ENCODE measurements at places on chromosomes 3 and 15.

DNA sequence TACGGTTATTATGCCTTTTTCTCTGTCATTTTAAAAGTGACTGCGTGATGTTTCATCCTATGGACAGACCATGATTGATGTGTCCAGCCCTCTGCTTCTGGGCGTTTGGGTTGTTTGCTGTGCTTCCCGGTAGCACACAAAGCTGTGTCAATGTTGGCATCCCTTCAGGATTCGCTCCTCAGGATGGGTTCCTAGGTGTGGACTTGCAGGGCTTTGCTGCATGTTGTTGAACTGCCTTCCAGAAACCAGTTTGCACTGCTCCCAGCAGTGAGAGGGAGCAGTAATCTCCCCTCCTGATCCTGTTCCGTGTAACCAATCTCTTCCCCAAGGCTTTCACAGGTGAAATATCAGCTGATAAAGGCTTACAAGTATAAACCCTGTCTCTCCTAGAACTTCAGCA lies 787 bp downstream of the TRPM1 start:
- no peak for DNase-seq

- no peak for DNase-seq
These were observed 1.7 kb downstream of the LRRN1 start for GRCh38 chr3:3800685-3801493.

DNA sequence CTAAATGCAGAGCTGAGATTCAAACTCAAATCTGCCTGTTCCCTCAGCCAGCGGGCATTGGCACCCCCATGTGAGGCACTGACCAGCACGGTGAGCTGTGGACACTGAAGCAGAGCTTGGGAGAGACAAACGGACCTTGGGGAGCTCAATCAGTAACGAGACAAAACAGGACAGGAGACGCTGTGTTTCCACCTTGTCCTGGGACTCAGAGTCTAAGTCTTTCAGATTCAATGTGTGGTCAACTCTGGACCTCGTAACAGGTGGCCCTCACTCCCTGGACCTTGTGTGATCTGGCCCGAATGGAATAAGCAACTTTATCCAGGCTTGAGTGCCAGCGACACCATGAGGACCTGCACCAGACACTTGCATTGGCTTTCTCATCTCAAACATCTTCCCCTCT lies 232.5 kb downstream of the UACA start:
- DNase-seq = no peak

- peak; percentile 98 for DNase-seq
These were observed 6.5 kb upstream of the TNK2 start for GRCh38 chr3:195914648-195915473.

DNA sequence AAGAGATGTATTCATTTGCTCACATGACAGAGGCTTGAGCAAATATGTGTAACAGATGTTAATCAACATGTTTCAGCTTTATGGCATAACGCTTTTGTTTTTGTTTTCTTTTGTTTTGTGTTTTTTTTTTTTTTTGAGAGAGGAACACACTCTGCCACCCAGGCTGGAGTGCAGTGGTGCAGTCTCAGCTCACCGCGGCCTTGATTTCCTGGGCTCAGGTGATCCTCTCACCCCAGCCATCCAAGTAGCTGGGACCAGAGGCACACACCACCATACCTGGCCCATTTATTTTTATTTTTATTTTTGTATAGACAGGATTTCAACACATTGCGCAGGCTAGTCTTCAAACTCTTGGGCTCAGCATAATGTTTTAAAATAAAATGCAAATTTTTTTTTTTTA lies 1504.4 kb upstream of the CADM2 start:
- DNase-seq = no peak

GRCh38 chr3:71303627-71304200 lies 279.8 kb downstream of the FOXP1 start:
- no peak for DNase-seq

DNA sequence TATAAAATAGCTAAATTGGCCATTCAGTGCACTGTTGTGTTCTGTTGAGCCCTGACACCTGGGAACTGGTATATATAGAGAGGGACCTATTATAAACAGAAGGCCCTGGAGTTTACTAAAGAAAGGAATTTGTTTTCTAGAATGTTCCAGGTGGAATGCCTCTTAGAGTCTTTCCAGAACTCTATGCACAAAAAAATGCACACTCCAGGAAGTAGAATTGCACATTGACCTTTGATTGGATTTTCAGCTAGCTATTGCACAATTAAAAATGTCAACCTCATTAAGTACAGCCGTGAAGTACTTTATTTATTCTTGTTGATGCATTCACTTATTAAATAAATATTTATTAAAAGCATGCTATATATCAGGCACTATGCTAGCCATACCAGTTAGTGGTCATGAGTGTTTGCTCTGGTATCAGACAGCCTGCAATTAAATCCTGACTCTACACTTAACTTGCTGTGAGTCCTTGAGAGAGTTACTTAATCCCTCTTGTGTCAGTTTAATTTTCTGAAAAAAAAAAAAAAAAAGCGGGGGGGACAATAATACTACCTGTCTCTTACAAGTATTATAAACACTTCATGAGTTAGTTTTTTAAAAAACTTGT lies 40.8 kb downstream of the NDUFB4 start:
- no peak for DNase-seq

DNA sequence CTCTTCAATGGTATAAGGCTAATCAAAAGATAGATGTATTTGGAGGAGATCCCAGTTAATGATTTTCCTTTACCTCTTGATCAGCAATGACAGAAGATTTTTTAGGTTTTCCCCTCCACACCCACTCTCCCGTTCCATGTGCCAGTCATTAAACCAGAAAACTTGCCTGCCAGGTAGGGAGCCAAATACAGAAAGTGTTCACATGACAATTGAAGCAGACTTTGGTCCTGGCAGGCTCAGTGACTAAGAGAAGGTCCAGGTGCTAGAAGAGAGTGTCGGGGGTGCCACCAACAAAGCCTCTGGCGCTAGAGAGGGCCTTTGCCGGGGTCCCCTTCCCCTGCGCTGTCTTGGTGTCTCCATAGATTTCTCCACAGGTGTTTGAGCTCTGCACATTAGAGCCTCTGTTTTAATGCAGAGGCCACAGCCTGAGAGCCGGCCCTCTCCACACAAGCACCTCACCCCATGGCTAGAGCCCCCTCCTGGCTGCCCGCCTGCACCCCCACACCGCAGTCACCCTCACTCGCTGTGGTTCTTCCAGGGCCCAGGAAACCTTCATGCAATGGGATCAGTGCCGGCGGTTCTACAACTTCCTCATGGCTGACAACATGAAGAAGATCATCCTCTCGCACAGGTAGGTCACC lies 36.4 kb downstream of the RLBP1 start:
- DNase-seq = no peak

DNA sequence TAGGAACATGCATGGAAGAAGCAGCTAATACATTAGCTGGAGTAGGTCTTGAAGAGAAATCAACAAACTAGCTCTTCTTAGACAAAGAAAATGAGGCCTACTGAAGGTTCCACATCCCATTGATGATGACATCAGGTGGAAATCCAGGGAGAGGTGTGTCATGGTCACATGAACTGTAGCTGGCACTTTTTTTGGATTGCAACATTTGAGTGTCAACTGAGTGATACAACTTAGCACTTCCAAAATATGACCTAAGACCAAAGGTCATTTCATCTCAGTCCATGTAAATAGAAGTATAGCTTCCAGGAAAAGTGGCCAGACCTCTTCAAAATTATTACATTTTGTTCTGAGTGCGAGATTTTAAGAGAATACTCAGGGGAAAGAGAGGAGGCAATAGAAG lies 117.2 kb upstream of the MEIS2 start:
- no peak for DNase-seq

DNA sequence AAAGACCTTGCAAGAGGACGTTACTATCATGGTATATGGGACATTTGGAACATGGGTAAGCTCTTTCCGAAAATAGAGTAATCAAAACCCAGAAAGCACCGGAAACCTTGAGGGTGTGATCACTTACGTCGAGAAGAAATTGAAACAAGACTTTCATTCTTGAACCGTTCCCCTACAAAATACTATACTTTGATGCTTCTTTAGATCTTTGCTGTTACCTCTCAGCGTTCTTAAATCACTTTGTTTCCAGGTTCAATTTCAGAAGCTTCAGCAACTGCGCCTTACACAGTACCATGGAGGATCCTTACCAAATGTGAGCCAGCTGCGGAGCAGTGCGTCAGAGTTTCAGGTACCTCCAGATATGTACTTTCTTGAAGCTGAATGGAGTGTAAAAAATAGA lies 10.1 kb downstream of the CRTC3 start:
- no peak for DNase-seq

DNA sequence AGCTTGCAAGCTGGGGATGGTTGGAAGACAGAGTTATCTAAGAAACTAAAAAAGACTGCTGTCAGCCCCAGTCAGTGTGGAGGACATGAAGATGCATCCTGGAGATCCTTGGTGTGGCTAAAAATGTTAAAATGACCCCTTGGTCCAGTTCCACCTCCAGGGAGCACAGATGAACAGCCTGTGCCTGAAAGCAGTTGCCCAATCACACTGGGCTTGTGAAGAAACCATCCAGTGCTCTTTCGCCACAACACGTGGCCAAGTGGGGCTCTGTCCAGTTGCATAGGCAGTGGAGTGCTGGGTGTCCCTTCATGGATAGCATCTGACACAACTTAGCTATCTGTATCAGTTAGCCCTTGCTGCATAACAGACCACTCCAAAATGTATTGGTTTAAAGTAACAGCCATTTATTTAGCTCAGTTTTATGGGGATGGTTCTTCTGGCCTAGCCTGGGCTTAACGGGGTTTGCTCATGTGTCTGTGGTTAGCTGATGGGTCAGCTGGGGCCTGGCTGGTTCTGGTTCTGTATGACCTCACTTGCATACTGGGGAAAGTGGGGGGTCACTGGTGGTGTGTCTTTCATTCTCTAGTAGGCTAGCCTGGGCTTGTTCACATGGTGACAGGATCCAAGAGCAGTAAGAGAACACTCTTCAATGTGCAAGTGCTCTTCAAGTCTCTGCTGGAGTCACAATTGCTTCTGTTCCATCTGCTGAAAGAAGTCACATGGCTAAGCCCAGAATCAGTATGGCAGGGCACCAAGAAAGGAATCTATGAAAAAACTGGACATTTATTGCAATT lies 226.2 kb downstream of the PDCD6IP start:
- peak; percentile 11 for DNase-seq

- DNase-seq = no peak
These were observed 2.2 kb upstream of the CD276 start for GRCh38 chr15:73681856-73682599.

GRCh38 chr3:136141291-136141785 lies 54.8 kb downstream of the MSL2 start:
- no peak for DNase-seq

GRCh38 chr15:63363292-63363691 lies 18.4 kb downstream of the CA12 start:
- DNase-seq = no peak

- DNase-seq = peak; percentile 33
These were observed 76.6 kb downstream of the RPL39L start for GRCh38 chr3:187062526-187063177.

- DNase-seq = no peak
These were observed 32.6 kb downstream of the ALS2CL start for GRCh38 chr3:46660543-46661523.

DNA sequence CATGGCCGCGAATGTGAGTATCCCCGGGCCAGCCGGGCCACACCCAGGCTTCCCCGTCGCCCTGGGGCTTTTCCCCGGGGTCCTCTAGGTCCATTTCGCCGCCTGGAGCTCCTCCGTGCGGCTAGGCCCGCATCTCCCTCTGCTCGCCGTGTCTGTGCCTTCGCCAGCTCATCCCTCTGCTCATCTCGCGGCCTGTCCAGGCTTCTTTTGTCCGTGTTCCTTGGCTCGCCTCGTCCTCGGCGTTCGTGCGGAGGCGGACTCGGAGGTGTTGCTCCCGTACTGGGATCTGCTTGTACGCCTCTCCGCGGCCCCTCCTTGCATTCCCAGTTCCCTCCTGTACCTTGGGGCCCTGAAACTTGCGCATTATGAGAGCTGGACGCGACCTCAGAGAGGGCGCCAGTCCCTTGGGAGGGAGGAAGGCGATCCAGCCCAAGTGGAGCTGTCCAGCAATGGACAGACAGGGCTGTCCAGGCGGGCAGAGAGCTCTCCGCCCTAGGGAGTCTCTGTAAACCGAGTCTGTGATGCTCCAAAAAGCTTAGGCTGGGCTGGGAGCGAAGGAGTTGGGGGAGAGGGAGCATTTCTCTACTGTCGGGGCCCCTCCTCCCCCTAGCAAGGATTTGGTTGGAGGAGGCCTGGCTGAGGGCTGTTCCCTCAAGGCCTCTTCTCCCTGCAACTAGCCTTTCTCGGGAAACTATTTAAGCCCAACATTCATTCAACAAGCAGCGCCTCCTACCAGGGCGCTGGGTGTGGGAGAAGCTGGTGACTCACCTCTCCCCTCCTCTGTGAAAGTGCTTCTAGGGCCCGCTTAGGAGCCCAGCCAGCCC lies 553 bp downstream of the TMEM43 start:
- DNase-seq = peak; percentile 83

- no peak for DNase-seq
These were observed 245.6 kb upstream of the GOLIM4 start for GRCh38 chr3:168341192-168341815.

- no peak for DNase-seq
These were observed 13.2 kb downstream of the LINS1 start for GRCh38 chr15:100588638-100589242.

GRCh38 chr3:139122221-139122581 lies 77.5 kb upstream of the PRR23C start:
- DNase-seq = peak; percentile 29

- DNase-seq = no peak
These were observed 35.8 kb downstream of the BTD start for GRCh38 chr3:15637131-15637951.

All from inflammatory macrophage treated with lipopolysaccharide for 1 hour (primary cell).